ENCODE measurements at places on chromosomes 2 and 18.

- DNase-seq = no peak
Observed at GRCh38 chr2:85992611-85993010, 103.8 kb upstream of the ST3GAL5 start.

DNA sequence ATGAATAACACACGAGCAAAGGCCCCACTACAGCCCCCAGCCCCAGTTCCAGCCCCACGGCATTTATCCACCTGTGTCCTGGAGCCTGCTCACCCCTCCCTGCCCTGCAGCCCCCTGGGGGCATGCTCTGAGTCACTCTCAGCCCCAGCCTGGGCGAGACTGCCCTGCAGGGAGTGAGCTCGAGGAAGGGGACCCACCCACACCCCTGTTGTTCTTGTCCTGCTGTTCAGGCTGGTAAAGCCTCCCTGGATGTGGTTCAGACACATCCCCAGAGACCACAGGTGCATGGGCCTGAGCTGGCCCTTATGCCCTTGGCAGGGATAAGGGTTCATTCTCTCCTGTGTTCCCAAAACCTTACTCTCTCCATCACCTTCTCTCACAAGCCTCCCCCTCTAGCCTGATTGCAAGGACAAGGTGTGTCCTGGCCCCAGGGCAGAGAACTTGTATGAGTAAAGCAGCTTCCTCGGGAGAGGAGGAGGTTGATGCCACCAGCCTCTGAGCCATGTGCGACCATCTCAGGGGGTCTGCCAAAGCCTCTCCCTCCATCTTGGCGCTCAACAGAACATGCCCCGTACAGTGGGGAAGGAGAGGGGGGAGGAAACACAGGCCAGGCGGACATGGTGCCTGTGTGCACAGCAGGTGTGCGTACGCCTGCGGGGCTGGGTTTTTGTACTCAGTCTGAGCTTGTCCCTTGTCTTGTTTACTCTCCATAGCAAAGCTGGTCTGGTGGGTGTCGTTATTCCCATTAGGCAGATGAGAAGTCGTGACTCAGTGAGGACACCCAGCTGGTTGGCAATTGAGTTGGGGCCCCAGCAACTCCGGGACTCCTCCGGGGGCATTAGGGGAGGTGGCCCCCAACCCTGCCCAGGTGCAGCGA, 64.4 kb downstream of the CIB4 start:
- DNase-seq = no peak

DNA sequence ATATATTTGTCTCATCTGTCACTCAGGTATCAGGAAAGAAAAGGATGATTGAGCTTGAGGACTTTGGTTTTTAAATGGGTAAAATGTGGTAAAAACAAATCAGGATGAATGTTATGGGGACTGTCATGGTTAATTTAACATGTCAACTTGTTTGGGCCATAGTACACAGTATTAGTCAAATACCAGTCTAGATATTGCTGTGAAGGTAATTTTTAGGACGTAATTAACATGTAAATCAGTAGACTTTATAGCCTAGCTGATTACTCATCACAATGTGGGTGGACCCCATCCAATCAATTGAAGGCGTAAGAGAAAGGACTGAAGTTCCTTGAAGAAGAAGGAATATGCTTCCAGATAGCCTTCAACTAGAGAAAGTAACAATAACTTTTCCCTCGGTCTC, 275.7 kb upstream of the ZNF804A start:
- no peak for DNase-seq

DNA sequence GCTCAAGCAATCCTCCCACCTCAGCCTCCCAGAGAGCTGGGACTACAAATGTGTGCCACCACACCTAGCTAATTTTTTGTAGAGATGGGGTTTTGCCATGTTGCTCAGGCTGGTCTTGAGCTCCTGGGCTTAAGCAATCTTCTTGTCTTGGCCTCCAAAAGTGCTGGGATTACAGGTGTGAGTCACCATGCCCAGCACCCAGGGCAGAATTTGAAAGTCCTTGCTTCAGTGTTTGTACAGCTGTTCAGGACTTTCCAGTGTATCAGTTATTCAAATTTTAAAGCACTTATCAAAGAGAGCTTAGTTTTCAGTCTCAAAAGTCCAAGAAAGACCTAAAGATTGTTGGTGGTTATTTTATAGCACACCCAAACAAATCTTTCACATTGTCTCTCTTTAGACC, 43.6 kb upstream of the VPS54 start:
- DNase-seq = no peak

DNA sequence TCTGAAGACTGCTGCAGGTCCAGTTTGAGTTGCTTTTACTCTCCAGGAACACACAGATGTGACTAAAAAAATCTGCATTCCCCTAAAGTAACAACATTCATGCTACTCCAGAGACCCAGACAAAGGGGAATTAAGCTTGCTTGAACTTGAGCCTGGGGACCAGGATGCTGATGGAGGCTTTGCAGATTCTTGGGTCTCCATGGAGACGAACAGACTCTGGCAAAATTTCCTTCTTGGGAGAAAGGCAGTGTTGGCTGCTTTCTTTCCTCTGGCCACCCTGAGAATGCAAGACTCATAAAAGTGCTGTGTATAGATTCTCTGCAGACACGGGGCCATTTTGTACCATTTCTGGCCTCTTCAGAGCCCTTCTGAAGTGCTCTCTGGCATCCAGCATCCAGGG, 112.0 kb downstream of the ACTR3 start:
- no peak for DNase-seq

- DNase-seq = no peak
Observed at GRCh38 chr2:70270323-70270722, 12.4 kb downstream of the PCYOX1 start.

All from liver (tissue), 10 donors.